Inflammatory macrophage treated with lipopolysaccharide for 1 hour (primary cell): ENCODE measurements at places on chromosomes 7 and 10.

DNA sequence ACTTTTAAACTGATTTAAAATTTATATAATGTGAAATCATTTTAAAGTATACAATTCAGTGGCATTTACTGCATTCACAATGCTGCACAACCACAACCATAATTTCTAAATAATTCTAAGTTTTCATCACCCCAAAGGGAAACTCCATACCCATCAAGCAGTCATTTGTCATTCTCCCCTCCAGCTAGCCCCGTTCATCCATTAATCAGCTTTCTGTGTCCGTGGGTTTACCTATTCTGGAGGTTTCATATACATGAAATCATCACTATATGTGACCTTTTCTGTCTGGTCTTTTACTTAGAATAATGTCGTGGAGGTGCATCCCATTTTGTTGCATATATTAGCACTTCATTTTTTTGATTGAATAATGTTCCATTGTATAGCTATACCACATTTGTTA, 214.1 kb downstream of the ADK start:
- no peak for DNase-seq

DNA sequence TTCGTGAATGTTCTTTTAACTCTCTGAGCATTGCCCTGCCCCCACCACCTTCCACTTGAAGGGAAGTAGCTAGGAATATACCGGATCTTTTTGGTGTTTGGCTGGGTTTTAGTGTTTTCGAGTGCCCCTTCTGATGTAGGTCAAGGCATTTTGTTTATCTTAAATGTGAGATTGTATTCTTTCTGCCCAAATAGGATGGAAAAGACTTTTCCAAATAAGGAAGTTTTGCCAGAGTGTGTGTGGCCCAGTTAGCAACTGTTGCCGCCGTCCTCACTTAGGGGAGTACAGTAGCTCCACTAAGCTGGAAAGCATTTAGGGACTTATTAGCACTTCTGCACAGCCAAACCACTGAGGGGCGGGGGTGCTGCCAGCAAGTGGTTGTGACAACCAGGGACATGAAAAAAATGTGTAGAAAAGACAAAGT, 29.8 kb upstream of the VCL start:
- DNase-seq, result no peak

DNA sequence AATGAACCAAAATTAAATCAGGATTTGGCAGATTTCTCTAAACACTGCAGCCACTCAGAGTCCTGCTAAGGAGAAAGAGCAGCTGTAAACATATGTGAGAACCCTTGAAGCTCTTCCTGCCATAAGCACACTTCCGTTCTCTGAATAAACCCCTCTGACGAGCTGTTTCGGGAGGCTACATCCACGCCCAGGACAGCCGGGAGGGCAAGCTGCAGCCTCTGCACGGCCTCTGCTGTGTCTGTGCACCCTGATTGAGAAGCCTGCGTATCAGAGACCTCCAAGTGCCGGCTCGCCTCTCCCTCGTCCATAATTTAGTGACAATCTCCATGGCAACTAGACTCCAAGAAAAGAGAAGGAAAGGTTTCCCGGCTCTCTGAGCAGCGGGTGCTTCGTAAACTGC, 114.4 kb downstream of the PTPRN2 start:
- DNase-seq, result no peak

GRCh38 chr7:127907110-127908040, 123.9 kb downstream of the LRRC4 start:
- DNase-seq, result no peak

DNA sequence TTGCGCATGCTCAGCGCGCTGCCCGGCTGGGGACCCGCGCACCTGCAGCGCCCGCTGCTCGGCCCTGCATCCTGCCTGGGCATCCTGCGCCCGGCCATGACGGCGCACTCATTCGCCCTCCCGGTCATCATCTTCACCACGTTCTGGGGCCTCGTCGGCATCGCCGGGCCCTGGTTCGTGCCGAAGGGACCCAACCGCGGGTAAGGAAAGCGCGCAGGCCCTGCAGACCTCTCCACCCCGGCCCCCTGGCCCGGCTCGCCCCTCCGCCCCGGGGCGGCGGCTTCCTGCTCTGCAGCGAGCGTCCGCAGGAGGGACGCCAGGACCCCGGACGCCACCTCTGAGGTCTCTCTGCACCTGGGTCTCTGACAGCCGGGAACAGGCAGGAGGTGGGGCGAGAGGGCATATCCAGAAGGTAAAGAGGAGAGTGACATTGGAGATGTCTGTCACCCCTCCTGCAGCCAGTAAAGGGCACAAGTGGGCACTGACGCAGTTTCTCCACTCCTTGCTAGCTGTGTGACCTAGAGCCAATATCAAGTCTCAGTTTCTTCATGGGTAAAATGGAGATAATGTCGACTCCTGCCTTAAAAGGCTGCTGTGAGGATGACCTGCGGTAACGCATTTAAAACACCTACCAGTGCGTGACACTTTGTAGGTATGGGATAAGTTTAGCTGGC, 338 bp downstream of the ATP6V0E2 start:
- DNase-seq, result no peak

DNA sequence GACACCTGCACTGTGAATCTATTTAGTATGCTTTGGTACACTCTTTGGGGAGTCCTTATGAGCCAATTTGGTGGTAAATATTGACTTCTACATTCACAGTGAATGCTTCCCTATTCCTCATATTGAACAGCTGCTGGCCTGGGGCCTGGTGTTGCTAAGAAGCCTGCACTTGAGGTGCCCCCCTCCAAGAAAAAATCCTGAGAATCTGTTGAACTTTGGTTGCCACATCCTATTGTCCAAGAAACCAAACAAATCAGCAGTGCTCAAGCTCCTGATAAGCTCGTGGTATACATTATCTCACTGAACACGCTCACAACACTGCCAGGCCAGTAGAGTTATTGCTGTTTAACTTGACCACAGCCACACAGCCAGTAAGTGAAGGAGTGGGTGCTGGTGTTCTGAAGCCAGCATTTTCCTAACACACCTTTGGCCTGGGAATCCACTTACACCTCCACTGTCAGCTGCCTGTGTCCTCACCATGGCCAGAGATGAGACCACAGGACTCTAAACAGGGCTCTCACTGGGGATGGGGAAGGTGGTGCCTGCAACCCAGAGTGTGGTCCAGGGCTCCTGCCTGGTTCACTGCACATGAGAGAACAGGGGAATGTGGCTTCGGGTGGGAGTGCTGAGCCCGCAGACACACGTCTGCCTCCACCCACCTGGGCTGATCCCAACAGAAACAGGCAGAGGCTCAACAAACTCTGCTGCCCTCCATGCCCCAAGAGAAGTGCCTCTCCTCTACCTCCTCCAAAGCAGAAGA, 6.7 kb downstream of the DDC start:
- DNase-seq, result no peak

DNA sequence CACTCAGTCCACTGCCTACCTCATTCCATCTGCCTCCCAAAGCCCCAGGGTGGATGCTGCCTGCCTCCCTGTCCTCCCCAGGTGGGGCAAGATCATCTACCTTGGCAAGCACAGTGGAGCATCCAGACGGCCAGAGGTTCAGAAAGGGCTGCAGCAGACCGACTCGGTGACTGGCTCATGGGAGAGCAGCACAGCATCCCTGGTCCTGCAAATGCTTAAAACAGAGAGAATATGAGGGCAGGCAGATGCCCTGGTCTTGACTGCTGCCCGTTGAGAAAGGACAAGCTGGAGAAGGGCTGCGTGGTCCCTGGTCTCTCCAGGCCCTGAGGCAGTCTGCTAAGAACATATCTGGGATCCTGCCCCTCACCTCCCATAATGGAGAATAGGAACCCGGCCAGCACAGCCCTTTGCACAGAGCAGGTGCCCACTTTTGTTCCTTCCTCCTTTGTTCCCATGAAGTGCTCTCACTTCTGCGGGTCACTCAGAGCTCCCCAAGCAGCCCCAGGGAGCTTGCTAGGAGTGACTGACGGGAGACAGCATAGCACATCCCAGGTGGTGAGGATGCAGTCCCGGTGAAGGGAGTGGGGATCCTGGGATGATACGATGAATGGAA, 1.4 kb downstream of the HPS1 start:
- no peak for DNase-seq

DNA sequence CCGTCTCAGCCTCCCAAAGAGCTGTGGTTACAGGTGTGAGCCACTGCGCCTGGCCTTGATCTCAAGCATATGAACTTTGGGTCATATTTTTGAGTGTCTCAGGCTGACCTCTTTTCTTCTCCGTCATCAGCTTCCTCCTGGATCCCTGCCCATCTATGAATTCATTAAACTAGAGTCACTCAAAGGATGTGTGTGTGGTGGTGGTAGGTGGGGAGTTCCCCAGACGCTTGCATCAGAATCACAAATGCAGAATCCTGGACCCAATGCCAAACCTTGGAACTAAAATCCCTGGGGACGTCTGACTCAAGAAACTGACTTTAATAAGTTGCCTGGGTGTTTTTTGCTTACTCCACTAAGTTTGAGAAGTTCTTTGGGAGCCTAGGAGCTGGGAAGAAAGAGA, 6.7 kb upstream of the CREB5 start:
- DNase-seq, result peak; percentile 93
